ENCODE measurements at places on chromosomes 4 and X. TPM values are rescaled to one million over a fixed set of nuclear protein-coding genes. Genes with fewer than 3 reads are reported as not detected.
A peak's percentile ranks its signal among the peaks of the same experiment; 100 is the strongest.

GRCh38 chr4:148735432-148736155 lies 293.4 kb upstream of the NR3C2 start:
- DNase-seq: no peak

GRCh38 chr4:159240687-159241086 lies 137.8 kb downstream of the RAPGEF2 start:
- DNase-seq: no peak

DNA sequence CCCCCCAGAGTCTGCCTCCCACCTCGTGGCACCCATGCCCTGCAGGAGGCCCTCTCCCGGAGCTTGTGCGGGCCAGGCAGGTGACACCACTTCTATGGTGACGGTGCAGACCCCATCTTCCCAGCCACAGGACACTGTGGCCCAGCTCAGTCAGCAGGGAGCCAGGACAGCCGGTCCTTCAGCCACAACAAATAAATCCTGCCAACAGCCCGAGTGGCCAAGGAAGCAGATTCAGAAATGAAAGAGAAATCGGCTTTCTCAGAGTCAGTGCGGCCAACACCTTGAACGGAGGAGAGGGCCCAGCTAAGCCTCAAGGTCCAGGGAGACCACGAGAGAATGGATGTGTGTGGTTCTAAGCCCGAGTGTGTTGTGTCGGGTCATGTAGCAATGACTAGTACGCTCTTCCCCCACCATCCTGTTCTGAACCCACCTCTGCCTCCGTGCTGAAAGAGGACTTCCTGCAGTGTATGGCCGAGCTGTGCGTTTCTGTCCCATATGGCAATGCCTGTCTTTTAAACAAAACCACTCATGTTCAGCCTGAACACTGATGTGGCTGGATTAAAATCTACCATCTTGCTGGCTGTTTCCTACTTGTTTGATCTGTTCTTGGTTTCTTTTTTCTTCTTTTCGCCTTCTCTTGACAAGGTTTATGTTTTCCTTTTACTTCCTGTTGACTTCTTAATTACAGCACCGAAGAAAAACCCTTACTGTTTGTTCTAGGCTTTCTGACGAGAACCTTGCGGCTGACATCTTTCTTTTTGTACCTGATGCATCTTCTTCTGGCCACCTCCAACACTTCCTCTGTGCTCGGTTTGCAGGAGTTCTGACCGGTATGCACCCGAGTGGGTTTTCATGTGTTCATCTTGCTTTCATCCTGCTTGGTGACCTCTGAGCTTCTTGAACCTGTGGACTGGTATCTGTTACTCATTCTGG lies 53.1 kb downstream of the GAK start:
- DNase-seq: no peak

DNA sequence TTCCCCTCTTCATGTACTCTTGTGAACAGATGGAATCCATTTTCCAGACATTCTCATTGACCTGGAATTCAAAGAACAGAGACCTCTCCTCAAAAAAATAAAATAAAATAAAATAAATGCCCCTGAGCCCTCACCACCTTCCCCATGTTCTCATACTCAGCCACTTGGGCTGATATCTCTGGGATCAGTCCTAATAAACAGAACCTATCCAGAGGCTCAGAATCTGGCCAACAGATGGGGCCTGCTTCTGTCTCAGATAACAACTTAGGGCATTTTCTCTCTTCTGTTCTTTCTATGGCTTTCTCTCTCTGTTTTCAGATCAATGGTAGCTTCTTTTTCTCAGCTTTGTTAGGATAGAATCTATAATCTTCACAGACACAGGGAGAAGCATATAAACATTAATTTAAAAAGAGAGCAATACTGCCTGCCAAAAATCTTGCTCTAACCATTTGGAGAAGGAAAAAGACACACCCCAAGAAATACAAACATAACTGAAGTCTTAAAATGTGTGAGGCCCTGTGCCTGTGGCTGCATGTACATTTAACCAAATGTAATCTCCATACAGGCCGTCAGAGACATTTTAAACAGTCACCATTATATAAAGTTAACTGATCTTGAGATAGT lies 907.1 kb downstream of the FAT4 start:
- no peak for DNase-seq

GRCh38 chrX:128436397-128437103 lies 384.3 kb upstream of the ACTRT1 start:
- DNase-seq: no peak

DNA sequence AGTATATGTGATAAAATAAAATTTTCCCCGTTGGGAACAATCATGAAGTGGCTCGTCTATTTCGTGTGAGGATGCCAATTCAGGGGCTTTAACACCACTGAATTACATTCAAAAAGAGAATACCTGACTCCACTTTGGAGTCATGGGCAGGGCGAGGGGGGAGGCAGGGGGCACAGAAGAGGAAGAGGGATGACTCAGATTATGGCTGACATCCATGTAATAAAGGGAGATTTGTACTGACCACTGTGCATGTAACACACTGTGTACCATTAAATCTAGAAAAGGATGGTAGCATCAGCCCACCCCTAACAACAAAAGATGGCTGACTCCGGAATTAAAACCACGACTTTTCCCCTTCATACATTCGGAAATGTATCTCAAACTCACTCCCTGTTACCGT lies 1.3 kb downstream of the SLC9A7 start:
- no peak for DNase-seq

DNA sequence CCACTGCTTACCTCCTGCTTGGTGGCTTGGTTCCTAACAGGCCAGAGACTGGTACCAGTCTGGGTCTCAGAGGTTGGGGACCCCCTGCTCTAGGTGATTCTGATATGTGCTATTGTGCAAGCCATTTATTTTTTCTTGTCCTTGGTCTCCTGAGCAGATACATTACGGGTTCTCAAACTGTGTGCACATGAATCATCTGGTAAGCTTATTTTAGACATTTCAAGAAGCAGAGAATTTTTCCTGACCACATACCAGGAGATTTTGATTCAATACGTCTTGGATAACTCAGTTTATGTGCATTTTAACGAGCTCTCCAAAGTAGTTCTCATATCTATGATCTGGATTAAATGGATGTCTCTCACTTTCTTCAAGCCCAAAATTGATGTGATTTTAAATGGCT lies 77.2 kb downstream of the FHIP1A start:
- no peak for DNase-seq

DNA sequence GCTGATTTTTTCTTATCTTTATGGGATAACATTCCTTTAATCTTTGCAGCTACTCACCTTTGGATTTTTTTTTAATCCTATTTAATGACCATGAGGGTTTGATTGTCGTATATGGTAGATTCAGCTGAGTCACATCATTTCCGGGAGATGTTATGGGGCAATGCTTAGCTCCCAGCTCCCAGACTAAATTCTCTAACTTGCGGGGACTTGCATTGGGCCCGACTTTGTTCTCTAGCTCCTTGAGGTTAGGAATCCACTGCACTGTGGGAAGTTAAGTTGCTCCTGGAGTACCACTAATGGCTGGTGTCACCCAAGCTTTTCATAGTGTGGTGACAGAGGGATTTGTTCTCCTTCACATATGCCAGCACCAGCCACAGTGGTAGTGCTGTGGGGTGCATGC lies 287.4 kb downstream of the TECRL start:
- no peak for DNase-seq

- no peak for DNase-seq
Measured at GRCh38 chr4:40210776-40211175, 13.9 kb downstream of the RHOH start.

- no peak for DNase-seq
Measured at GRCh38 chr4:31655328-31655727, 935.2 kb downstream of the PCDH7 start.

DNA sequence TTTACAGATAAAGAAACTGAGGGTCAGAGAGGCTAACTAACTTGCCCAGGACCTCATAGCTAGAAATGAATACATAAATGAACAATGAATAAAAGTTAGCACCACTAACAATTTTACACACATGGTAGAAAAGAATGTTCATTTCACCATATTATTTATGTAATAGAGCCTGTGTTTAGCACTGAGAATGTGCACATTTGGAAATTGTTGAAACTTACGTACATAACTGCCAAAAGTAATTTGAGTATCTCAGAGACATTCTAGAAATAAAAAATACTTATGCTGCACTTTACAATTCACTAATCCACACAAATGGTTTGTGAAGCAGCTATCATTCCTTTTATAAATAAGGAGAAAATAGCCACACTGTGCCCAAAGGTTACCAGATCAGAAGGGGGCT lies 9.9 kb downstream of the CASK start:
- DNase-seq: no peak

DNA sequence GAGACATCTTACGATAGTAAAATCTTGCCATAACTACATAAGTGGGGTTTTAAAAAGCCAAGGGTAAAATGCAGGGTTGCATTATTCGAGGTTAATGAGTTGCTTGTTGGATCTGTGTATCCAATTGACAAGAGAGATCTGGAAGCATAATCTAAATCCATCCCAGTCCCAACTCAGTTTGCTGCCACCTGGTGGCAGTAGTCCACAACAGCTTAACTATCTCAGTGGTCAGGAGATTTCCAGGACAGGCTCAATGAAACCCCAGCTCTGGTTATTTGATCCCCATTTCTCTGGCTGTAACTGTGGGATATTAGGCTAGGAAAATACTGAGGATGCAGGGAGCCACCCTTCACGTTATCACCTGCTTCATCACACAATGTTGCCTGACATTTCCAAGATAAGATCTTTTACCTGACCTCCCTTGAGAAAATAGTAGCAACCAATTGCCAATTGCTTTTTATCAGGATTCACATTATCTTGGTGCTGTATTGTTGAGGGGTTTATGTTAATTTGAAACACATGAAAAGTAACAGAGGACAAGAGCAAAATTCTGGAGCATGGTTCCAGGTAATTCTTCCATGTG lies 88.2 kb upstream of the TNIP3 start:
- DNase-seq: peak; percentile 55

- no peak for DNase-seq
Measured at GRCh38 chrX:103919270-103919637, 43.2 kb upstream of the TMSB15B start.

DNA sequence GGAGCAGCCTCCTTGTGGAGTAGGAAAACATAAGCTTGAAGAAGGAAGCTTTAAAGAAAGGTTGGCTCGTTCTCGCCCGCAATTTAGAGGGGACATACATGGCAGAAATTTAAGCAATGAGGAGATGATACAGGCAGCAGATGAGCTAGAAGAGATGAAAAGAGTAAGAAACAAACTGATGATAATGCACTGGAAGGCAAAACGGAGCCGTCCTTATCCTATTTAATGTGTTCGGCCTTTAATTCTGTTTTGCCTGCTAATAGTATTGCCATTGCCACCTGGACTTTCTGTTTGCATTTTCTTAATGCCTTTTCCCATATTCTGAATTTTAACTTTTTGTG lies 1.4 kb downstream of the TCEAL1 start:
- DNase-seq: no peak

- no peak for DNase-seq
Measured at GRCh38 chr4:71322425-71322824, 16.4 kb upstream of the SLC4A4 start.

GRCh38 chrX:6129195-6129594 lies 99.5 kb downstream of the NLGN4X start:
- DNase-seq: no peak

GRCh38 chr4:147739239-147739823 lies 7.4 kb downstream of the ARHGAP10 start:
- no peak for DNase-seq

GRCh38 chrX:22081475-22082092 lies 49.5 kb downstream of the PHEX start:
- DNase-seq: peak; percentile 66

- DNase-seq: no peak
Measured at GRCh38 chr4:13750594-13750993, 123.1 kb upstream of the BOD1L1 start.

- DNase-seq: no peak
Measured at GRCh38 chrX:41781500-41781899, 57.5 kb downstream of the GPR82 start.

DNA sequence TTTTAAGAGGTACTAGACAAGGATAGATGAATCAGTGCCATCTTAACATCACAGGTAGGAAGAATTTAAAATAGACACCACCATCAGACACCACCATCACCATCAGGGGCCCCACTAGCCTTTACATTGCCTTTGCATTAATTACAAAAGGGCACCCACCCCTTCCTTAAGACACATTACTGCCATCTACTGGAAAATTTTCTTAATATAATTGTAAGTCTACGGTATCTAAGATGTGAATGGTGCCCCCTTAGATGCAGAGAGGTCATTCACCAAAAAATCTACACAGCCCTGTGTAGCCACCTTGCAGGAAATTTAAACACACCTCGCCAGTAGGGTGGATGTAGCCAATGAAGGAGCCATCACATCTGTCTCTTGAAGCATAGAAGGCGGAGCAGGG lies 184.1 kb downstream of the MID1IP1 start:
- no peak for DNase-seq

DNA sequence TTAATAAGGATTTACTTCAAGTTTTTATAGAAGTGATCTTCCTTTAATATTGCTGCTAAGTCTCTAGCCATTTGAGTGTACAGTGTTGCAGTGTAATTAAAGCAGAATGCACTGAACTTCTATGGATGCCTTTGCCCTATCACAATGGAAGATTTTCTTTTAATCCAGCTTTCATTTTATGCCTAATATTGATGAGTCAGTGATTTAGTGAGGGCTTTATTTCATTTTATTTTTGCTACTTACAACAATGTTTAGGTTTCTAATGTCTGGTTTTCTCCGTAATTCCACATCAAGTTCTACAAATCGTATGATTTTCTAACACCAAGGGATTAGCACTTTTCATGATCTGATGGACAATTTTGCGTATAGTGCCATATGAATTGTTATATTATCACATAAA lies 504.1 kb downstream of the PCDH11X start:
- DNase-seq: no peak

DNA sequence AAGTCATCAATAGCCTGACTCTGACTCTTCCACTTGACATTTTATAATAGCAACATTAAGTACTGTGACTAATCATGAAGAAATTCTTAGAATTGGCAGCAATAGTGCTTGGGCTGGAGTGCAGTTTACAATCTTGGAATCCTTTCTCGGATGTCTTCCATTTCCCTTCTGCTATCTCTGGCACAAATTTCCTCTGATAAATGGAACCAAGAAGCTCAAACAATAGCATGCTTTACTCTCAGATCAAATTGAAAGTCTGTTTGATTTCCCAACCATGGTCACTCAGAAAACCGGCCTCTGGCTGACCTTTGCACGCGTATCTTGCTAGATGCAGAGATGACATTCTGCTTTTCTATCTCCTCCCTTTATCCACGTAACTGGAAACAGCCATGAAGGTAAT lies 99.0 kb upstream of the SPANXC start:
- peak; percentile 47 for DNase-seq

The IQCM gene
- total RNA-seq: not detected

The ASMT gene
- not detected for total RNA-seq

The CT83 gene
- not detected for total RNA-seq

The GRIPAP1 gene
- 34.1 TPM for total RNA-seq

The FAM53A gene
- total RNA-seq: 1.2 TPM

The DCAF12L1 gene
- total RNA-seq: not detected

The PPEF1 gene
- 3.6 TPM for total RNA-seq

The FRAS1 gene
- 7.9 TPM for total RNA-seq

The TLR6 gene
- 3.3 TPM for total RNA-seq

The RRAGB gene
- total RNA-seq: 11.6 TPM

The GPRASP1 gene
- total RNA-seq: 20.2 TPM

The CXCL1 gene
- total RNA-seq: 4.3 TPM

The LONRF3 gene
- total RNA-seq: 5.5 TPM

The ESX1 gene
- total RNA-seq: not detected

The MAP7D2 gene
- 0.64 TPM for total RNA-seq

The DRD5 gene
- not detected for total RNA-seq

The FAM47A gene
- total RNA-seq: not detected

The WDFY3 gene
- 50.2 TPM for total RNA-seq
